Head of caudate nucleus (tissue), 42 donors: ENCODE measurements at places on chromosomes 2 and 18.

DNA sequence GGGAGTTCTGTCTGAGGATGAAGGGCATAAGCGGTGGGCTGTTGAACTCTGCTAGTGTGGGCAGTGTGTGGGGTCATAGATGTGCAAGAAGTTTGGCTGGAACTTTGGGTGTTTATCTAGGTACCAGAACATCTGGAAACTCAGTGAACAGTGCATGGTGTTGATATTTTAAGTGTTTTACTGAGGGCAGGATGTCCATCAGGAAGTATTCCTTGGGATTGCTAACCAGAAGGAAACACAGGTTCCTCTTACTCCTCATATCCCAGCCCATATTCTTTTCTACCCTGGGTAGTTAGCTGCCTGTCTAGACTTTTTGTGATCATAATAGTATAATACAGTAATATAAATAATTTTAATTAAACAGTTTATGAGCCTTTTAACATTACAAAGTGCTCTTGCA is 15.5 kb downstream of the BABAM2 start:
- no peak for DNase-seq

DNA sequence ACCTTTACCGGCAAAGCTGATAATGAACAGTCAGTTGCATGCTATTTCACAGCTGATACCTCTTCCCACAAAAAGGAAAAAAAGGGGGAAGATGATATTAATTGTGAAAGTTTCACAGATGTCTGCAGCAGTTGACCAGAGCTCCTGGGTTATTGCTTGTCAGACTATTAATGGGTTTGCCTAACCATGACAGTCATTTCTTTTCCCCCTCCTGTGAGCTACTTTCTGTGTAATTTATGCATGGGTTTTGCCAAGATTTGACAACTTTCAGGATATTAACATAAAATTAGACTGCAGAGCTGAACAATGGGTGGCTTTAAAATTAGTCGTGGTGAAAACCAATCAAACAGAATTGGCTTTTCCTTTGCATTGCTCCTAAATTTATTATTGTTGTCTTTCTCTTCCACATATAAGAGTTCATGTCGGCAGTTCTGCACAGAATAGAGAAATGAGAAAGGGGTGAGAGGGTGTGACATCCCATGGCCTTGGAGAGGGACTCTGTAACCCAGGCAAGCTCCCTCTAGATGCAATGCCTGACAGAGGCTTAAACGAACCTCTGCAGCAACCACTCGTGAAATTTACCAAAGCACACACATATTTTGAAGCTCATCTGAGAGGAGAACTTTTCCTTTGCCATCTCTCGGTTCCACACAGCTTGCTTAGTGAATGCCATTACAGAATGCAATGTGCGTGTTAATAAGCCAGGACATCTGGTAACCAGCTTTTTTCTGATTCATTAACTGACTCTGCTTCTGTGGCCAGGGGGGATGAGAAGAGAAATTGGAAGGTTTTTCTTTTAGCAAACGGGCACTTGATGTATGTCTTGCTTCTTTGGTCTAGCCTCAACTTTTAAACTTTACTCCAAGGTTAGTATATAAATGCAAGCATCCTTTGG is 82.2 kb upstream of the ITGA4 start:
- DNase-seq, result no peak

DNA sequence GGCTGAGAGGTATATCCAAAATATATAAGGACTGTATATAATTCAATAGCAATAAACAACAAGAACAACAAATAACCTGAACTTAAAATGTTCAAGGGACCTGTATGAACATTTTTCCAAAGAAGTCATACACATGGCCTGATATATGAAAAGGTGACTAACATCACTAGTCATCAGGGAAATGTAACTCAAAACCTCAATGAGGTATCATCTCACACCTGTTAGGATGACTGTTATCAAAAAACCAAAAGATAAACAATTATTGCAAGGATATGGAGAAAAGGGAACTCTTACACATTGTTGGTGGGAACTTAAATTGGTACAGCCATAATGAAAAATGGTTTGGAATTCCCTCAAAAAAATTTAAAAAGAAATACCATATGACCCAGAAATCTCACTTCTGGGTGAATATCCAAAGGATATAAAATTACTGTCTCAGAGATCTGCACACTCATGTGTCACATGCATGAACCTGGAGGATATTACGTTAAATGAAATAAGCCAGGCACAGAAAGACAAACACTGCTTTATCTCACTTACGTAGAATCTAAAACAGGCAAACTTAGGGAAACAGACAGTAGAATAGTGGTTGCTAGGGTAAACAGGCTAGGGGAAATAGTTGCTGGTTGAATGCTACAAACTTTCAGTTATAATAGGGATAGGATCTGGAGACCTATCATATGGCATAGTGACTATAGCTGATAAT is 334.5 kb upstream of the MMADHC start:
- DNase-seq, result no peak

- no peak for DNase-seq
Measured at GRCh38 chr18:11976315-11977152, 4.8 kb upstream of the IMPA2 start.

- DNase-seq, result no peak
Measured at GRCh38 chr2:18412980-18413675, 147.3 kb downstream of the RDH14 start.

- no peak for DNase-seq
Measured at GRCh38 chr2:43553341-43553855, 42.4 kb downstream of the THADA start.

DNA sequence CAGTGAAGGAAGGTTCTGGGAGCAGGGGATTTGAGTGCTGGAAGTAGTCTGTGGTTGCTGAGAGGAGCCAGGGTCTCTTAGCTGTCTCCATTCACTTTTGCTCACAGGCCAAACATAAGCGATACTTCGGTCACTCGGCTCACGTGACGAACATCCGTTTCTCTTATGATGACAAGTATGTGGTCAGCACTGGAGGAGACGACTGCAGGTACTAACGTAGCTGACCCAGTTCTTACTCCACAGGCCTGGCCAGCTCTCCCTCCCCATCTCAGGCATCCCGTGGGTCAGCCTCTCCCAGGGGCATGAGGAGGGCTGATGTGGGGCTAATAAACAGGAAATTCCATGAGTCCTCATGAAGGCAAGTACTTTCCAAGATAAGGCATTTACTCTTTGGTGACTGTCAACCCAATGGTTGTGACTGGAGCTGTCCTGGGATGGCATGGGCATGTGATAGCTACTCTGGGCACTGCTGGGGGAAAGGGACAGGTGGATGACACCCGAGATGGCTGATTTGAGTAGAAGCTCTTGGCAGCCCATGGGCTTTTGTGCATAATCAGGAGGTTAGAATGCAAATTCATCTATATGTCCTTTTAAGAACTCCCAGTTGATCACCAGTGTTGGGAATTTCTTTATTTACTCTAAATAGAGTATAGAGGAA is 81.6 kb downstream of the RTN4 start:
- no peak for DNase-seq
